B cell (primary cell): ENCODE measurements at places on chromosomes 1 and 21. TPM values are rescaled to one million over a fixed set of nuclear protein-coding genes. Genes with fewer than 3 reads are reported as not detected.
A peak's percentile ranks its signal among the peaks of the same experiment; 100 is the strongest.

The SLC66A1 gene
- total RNA-seq = 24.4 and 26.4 TPM in 2 replicates

- peak; percentile 73 for DNase-seq
Observed at GRCh38 chr1:22131875-22132486, 10.9 kb downstream of the WNT4 start.

DNA sequence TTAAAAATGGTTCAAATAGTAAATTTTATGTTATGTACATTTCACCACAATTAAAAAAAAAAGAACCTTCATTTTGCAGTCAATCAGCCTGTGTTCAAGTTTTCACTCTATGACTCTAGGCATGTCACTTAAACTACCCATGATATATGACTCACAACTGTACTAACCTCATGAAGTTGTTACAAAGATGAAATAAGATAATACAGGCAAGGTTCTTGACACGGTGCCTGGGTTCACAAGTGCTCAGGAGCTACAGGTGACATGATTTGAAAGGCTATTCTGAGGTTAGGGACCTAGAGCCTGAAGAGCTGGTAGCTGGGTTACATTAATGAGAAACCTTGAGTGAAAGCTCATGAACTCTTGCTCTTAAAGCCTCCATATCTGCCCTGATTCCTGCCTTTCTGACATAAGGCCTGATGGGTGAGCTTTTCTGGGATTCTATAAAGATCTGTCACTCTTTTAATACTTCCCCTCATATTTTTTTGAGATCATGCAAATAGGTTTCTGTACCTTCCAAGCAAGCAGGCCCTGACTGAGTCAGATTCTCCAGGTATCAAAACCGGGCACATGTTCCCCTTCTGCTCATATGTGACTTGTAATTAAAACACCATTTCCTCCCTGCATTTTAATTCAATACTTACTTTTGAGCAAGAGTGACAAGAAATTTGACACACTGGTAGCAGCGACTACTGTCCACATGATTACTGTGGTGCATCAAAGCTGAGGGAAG is 34.0 kb downstream of the PCSK9 start:
- DNase-seq = no peak

DNA sequence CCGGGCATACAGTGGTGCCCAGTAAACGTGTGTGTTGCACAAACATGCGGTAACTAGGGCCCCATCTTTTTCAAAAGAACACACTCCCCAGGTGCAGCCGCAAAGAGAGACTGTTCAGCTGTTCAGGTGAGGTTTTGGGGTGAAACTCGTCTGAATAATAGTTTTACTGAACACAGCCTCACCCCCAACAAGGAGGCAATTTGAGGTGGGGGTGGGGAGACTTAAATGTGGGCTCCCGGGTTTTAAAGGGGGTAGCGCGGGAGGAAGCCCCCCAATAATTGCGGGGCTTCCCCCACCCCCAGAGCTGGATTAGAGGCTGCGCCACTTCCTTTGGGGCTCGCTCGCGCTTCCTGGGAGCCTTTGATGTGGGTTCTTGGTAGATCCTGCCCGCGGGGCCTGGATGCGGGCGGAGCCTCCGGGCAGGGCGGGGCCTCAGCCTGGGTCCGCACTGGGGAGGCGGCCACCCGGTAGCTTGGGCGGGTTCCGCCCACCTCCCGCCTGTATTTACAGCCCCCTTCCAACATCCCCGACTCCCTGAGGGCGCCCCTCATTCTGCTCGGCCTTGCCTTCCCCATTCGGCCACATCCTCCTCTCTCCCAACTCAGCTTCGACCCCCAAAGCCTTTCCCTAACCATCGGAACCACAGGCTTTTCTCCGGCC is 6.4 kb upstream of the EPHA2 start:
- peak; percentile 49 for DNase-seq

The PSMG1 gene
- total RNA-seq = 10.4 and 15.2 TPM in 2 replicates

The ITLN1 gene
- not detected in 2 replicates for total RNA-seq

- DNase-seq = no peak
Observed at GRCh38 chr1:95532335-95532734, 298.3 kb downstream of the RWDD3 start.

DNA sequence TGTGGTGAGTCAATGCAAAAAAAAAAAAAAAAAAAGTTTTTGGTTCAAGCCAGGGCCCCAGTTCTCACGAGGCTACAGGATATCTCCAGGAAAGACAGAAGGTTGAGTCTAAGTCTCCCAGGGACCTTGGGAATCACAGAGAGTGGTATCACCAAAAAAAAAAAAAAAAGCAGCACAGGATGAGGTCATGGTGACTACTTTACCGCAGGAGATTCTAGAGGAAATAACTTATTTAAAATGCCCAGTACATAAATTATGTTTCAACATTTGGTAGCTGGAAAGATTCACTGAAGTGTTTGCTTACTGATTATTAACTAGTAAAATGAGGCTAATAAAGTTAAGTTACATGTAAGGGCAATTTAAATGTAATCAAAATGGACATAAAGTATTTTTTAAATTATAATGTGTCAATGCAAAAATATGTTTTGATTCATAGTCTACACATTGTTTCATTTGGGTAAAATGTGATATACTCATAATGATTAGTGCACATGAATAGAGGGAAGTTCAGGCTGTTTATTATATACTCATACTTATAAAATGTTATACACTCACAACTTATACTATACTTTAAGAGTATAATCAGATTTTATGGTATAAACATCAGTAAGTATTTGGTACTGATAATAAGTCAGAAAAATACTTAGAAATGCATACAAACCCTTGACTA is 84.1 kb downstream of the PLPPR5 start:
- no peak for DNase-seq

The LRRC7 gene
- total RNA-seq = not detected in 2 replicates

The NR5A2 gene
- total RNA-seq = 0.07 TPM in 1 of 2 replicates, not detected in the other

DNA sequence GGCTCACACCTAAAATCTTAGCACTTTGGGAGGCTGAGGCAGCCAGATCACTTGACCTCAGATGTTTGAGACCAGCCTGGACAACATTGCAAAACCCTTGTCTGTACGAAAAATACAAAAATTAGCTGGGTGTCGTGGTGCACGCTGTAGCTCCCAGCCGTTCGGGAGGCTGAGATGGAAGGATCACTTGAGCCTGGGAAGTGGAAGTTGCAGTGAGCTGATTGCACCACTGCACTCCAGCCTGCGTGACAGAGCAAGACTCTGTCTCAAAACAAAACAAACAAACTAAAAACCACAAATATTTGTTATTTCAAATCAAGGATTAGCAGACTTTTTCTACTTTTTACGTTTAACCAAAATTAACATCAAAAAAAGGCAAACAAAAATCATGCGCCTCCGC is 31.3 kb downstream of the INKA2 start:
- no peak for DNase-seq

The MRPL9 gene
- 84.6 and 100 TPM in 2 replicates for total RNA-seq

GRCh38 chr1:167723707-167724323 is 2.0 kb downstream of the MPZL1 start:
- no peak for DNase-seq

GRCh38 chr1:159964144-159964543 is 10.1 kb upstream of the SLAMF9 start:
- no peak for DNase-seq

The ARHGEF19 gene
- total RNA-seq = 13.9 and 14.5 TPM in 2 replicates

The HSF2BP gene
- 0.49 and 0.83 TPM in 2 replicates for total RNA-seq

The TEKT2 gene
- total RNA-seq = not detected in 2 replicates

The HTR6 gene
- total RNA-seq = not detected in 2 replicates

- no peak for DNase-seq
Observed at GRCh38 chr1:187433598-187433997, 604.8 kb downstream of the PLA2G4A start.

DNA sequence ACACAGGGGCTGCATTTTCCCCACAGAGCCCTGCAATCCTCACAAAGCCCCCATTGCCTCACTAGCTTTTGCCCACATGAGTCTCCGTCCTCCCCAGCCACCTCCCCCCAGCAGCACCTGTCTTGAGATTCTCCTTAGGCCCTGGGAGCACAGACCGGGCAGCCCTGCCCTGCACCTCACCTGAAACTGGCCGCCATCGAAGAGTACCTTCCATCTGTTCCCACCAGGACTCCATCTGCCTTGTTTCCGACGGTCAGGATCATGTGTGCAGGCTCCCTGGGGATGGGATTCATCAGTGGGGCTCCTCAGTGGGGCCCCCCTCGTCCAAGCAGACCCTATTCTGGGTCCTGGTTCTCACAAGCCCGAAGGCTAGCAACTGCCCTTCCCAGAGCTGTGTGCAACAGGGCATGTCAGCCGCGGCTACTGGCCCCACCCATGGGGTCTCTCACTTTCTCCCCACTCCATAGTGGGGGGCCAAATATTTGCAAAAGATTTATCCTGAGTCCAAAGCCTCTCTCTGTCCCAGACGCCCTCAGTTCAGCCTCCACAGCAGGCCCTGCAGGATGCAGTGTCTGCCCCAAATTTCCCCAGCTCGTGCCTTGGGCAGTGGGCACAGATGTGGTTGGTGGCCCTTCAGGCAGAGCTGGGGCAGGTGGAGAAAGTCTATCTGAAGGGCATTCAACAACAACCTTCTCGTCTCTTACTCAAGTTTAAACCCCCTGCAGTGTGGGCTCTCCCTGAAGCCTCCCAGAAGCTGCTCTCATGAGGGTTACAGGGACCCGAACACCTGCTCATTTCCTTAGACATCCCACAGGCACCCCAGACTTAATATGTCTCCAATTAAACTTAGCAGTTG is 4.8 kb downstream of the PDZK1IP1 start:
- DNase-seq = no peak

DNA sequence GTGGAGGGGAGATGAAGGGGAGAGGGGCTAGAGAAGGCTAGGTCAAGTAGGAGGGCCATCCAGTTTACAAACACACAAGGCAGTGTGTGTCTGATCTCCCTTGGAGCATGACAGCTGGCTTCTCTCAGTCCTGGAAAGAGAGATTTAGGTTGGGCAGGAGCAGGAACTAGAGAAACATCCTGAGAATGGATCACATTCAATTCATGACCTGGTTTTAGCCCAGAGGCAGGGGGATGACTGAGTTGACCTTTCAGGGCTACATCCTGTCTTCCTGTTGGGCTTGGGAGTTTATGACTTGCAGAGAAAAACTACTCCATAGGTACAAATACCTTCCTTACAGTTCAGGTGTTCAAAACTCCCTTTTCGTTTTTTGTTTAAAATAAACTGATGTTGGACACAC is 97.0 kb downstream of the IGSF21 start:
- no peak for DNase-seq

The SLC1A7 gene
- total RNA-seq = not detected in 2 replicates

- no peak for DNase-seq
Observed at GRCh38 chr1:173715538-173715844, 710 bp downstream of the KLHL20 start.

GRCh38 chr1:40734882-40735628 is 43.6 kb downstream of the NFYC start:
- DNase-seq = no peak

The FAM76A gene
- 25.0 and 28.5 TPM in 2 replicates for total RNA-seq

GRCh38 chr1:39720094-39720999 is 18.3 kb upstream of the PPIE start:
- DNase-seq = peak; percentile 76

DNA sequence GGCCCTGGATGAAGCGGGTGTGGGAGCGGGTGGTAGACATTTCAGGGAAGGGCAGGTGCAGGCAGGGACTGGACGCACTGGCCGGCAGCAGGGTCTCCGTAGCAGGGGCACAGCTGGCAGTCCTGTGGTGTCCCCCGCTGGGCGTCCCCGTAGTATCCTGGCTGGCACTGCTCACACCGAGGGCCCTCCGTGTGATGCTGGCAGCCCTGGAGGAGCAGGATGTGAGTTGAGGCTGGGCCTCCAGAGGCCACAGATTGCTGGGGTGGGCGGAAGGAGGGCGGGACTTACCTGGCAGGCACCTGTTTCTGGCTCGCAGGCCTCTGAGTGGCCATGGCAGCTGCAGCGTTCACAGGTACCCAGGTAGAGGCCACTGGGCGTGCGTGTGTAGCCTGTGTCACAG is 62.3 kb downstream of the LDLRAD2 start:
- no peak for DNase-seq

DNA sequence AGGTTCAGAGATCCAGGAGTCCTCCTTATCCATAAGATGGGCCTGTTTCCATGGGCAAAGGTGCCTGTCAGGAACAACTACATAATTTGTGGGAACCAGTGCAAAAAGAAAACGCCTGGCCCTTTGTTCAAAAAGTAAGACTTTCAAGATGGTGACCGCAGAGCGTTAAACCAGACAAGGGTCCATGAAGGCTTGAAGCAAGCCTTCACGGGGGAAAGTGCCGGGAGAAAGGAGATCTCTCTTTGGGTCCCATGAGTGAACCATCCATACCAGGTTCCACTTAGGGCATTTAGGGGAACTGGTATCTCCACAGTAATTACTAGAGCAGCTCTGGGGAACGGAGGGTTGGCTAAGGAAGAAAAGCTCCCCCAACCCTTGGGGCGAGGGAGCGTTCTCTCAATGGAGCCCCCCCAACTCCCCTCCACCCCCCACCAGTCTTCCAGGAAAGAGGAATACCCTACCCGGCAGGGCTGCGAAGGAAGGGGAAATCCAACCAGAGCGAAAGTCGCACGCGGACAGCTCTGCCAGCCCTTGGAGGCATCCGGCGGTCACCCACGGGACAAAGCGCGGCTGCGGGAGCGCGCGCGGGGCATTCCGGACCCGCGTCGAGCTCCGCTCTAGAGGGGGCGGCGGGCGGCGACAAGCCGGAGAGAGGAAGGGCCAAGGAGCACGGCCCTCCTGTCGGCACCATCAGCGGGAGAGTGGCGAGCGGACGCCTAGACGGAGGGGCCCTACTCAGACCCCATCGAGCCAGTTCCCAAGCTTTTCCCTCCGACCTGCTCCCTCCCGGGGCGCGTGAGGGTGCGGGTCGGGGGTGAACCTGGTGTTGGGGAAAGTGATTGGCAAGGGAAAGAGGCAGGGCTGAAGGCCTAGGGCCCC is 687 bp upstream of the RASSF5 start:
- DNase-seq = peak; percentile 67

DNA sequence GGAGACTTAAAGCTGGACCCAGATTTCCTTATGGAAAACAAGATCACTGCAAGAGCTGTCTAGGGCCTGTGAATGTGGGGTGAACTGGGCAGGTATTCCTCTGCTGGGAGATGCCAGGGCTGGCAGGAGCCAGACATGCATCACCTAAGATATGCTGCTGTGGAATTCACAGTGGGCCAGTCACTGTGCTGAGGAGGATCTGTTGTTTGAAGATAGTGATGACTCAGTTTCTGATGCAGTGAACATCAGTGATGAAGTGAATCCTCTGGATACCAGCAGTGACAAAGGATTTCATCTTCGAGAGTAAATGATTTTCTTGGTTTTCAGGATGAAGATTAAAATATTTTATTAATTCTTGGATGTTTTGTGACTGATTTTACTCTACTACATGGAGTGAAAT is 29.9 kb upstream of the CAMSAP2 start:
- DNase-seq = no peak

DNA sequence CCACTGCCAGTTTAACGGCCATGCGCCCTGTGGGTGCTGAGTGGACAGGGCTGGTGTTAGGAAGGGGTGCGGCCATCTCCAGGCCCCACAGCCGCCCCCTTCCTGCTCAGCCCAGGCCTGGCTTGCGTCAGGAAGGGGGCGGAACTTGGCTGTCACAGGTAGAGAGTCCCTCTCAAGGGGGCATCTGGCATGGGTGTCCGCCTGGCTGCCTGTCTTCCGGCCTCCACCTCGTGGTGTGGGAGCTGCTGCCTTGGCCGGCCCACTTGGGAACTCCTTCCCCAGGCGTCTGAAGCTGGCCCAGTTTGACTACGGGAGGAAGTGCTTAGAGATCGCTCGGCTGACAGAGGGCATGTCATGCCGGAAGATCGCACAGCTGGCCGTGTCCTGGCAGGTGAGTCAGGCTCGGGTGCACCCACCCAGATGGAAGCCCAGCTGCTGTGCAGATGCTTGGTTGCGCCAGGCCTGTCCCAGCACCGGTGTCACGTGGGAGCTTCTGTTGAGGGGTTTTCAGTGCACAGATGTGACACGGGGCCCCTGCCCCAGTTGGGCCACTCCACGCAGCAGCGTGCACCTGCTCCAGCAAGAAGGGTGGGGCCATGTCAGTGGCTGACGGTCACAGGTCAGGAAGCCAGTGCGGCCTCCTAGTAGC is 9.1 kb upstream of the ATAD3B start:
- peak; percentile 56 for DNase-seq
